Myocyte (in vitro differentiated cells): ENCODE measurements at places on chromosomes 7 and 10. TPM values are rescaled to one million over a fixed set of nuclear protein-coding genes. Genes with fewer than 3 reads are reported as not detected.
A peak's percentile ranks its signal among the peaks of the same experiment; 100 is the strongest.

DNA sequence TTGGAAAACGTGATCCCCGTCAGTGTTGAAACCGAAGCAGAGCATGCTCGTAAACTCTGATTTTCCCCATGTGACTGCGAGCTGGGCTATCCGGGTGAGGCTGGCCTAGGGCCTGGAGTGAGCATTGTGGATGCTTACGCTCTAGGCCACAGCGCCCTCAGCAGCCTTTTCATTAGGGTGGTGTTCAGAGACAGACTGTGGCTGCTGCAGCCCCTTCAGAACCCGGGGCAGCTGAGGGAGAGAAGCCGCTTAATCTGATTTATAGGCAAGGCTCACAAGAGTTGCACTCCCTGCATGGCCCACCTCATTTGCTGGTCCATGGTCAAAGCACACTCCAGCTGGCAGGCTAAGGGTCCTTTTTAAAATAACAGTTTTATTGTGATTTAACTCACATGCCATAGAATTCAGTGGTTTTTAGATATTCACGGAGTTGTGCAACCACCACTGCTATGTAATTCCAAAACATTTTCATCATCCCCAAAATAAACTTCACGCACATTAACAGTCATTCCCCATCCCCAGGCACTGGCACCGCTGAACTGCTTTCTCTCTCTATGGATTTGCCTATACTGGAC lies 72.5 kb downstream of the SYPL1 start:
- DNase-seq: no peak

GRCh38 chr10:58082248-58082647 lies 185.4 kb downstream of the IPMK start:
- DNase-seq: no peak

- no peak for DNase-seq
These were observed 147.1 kb downstream of the MALRD1 start for GRCh38 chr10:19195698-19196097.

DNA sequence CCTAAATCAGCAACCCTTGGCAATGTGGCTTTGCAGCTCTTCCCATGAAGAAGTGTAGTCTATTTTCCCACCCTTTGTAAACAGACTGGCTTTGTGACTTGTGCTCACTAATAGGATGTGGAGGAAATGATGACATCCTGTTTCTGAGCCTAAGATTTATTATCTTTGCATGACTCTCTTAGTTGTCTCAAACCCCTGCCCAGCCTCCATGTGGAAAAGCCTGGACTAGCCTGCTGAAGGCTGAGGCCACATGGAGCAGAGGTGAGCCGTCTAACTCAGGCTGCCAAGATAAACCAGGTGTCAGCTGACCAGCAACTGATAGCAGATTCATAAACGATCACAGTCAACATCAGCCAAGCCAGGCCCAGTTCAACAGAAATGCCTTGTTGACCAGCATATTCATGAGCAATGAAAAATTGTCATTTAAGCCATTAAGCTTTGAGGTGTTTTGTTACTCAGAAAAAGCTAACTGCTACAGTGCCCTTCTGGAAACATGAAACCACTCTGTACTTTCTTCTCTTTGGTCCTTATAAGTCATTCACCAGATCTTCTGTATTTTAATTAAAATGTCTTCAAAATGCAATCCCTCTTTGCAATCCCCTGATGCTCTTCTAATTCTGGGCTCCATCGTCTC lies 586.3 kb upstream of the ANKRD30A start:
- peak; percentile 3 for DNase-seq

- DNase-seq: peak; percentile 60
These were observed 34.8 kb upstream of the ADO start for GRCh38 chr10:62769574-62770242.

DNA sequence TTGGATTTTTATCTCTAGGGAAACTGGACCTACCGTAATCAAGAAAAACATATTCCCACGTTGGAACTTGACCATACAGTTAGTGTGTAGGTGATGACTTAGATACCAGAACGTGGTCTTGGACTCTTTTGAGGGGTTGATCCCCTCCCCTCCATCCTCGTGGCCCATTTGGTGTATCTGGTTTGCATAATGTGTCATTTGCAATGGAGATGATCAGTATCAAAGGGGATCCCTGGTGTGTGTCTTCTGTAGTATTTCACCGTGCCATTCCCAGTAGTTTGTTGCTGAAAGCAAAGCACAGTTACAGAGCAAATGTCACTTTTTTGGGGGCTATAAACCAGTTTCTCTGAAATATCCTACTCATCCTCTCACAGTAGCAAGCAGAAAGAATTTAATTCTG lies 217.7 kb downstream of the TCF7L2 start:
- DNase-seq: no peak

- DNase-seq: no peak
These were observed 39.3 kb downstream of the STEAP4 start for GRCh38 chr7:88267421-88267820.

DNA sequence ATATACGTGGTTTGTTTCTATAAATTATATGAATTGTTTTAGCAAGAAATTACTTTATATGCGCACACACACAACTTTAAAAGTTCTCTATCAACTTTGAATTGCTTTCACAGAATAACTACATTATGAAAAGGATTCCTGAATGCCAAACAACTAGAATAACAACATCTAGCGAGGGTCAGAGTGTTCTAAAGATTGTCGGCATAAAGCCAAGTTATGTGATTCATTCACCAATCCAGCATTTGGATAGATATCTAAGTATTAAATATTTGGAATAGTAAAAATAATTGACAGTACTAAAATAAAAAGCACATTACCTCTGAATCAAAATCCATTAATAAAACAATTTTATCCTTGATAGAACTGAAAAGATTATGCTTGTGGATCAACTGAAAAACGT lies 125.3 kb upstream of the AMPH start:
- peak; percentile 8 for DNase-seq

DNA sequence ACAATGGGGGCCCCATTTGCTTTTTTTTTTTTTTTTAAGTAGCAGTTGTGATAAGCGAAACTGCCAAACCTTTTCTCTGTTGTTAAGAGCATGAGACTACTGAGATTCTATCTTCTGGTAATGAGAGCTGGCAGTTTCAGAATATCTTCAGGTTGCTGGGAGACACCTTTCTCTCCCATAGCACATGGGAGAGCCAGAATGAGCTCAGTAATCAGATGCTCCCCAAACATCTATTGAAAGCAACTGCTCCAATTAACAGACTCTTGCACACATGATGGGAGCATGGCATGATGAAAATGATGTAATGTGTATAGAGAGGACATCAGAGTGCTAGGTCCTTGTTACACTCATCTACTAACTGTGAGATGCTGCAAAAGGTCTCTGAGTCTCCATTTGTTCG lies 18.8 kb downstream of the MYO3A start:
- DNase-seq: no peak

- DNase-seq: no peak
These were observed 1.8 kb downstream of the CCDC186 start for GRCh38 chr10:114172216-114172615.

DNA sequence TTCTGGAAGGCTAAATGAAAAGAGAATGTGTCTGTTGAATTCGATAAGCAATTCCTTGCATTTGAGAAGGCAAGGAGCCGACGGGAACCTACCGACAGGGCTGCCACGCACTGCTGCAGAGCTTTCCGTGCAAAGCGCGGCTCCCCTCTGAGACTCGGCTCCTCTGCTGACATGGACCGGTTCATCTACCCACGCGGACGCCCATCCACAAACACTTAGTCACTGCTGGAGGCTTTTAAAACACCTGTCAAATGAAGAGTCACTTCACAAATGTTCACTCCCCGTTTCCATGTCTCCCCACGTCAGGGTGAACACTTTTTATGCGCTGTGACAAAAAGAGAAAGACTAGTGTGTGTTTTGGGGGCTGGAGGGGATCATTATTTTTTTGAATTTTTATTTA lies 32.0 kb downstream of the AMZ1 start:
- DNase-seq: peak; percentile 52

DNA sequence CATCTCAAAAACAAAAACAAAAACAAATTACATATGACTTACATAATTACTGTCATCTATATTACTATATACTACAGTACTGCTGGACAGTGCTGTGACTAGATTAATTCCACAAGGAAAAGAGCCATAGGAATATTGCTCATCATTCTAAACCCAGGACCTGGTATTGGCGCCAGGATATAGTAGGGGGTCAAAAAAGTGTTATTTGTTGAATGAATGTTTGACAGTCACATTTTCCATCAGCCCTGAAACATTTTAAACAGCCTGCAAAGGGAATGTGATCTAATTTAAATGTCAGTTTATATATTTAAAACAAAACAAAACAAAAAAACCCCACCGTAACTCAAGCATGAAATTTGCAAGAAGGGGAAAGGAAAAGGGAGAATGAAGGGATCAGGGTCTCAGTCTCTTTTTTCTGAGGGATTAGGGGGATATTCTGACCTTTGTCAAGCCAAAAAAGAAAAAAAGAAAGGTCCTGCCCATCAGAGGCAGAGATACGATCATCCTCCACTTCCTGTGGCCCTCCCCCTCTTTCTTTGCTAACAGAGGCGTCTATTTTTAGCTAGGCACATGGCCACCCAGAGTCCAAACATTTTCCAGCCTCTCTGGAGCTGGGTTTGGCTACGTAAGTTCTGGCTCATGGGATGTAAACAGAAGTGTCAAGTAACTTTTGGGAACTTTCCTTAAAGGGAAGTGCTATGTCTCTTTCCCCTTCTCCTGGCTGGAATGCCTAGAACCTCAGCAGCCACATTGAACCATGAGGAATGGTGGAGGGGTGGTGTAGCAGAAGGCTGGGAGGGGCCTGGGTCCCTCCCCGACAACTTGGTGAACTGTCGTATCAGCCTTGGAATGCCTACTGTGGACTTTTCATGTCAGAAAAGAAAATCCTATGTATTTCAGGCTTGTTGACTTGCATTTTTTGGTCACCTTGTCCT lies 44.6 kb upstream of the DLG5 start:
- DNase-seq: peak; percentile 95

DNA sequence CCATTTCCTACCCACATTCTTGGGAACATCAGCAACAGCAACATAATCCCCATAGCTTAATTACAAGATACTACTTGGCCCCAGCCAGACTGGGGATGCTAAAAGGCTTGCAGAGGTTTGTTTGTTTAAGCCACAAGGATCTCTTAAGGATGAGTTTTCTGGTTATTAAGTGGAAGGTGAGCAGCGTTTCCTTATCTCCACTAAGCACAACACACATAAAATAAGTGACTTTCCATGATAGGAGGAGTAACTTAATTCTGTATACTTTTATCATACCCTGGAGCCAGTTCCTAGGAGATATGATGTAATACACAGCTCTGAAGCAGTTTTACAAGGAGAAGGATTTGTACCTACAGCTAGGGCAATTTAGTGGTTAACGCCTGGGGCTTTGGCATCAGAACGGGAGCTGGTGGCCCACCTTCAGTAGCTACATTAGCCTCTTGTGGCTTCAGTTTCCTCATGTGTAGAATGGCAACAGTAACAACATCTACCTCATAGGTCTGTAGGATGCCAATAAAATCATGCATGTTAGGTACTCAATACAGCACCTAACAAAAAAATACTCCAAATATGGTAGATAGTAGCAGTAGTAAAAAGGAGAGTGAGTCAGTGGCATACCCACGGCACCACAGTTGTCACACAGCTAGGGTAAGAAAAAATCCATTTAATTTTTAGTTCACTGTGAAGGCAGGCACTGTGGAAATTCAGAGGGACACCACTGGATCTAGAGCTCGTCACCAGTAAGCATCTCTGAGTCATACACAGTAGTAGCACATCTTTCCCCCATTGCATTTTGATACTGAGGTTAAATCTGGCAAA lies 55.2 kb downstream of the DOCK4 start:
- peak; percentile 47 for DNase-seq

DNA sequence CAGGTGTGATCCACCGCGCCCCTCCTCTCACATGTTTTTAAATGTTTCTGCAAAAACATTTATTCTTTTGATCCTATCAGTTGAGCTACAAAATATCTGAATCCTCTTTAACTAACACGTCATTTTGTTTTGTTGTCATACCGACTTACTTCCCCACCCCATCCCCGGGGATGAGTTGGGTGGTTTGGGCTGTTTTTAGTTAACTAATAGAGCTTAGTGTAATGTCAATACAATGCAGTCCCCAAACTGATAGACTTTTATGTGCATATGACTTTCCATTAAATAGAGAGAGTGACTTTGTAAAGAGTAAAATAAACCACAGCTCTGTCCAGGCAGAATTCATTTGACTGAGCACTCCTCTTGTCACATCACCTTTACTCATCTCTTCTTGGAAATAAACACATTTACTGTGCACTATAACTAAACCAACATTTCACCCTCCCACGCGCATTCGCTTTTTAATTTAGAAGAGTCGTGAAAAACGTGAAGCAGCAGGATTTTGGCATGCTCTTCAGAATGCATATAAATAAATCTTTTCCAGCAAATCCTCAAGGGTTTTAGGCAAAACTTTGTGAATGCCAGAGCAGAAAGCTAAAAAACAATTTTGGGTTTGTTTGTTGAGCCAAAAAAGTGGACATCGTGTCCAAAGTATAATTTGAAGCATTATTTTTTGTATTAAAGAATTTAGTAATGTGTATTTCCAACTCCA lies 187.4 kb upstream of the MGMT start:
- DNase-seq: no peak

DNA sequence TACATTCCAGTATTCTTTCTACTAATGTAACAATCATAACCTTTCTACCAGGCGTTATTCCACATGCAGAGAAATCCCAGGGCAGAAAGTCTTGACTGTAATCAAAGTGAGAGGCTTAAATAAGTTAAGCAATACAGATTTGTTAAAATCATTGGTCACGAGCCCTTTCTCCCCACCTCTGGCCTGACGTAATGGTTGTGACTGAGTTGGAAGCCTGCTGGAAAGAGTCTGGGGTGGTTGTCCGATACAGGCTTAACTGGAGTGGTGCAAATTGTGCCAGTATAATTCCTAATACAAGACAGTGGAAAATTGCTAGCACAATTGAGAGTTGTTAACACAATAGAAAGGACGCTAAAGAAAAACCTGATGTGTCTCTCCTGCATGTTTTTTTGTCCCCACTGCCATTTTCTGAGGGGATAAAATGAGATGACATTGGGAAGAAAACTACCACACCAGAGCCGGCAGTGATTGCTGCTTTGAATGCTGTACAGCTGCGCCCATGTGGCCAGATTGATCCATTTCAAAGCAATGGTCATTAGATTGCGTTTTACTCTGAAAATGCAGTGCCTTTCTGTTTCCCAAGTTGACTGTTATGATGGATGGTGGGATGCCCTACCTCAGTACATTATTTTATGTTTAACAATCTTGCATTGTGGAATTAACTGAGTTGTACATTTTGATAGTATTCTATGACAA lies 190.8 kb downstream of the POU6F2 start:
- DNase-seq: no peak

- DNase-seq: no peak
These were observed 76.8 kb upstream of the PTER start for GRCh38 chr10:16360001-16360400.

PTEN gene
- 66.2 and 69.3 TPM in 2 replicates for total RNA-seq

SPDYE2B gene
- total RNA-seq: not detected in 2 replicates

PRXL2A gene
- total RNA-seq: 0.11 and 0.31 TPM in 2 replicates

CPA5 gene
- total RNA-seq: 0.16 and 0.21 TPM in 2 replicates

GPR37 gene
- total RNA-seq: 0.42 and 0.62 TPM in 2 replicates

ADGRA1 gene
- total RNA-seq: 3.6 and 16.8 TPM in 2 replicates
